ENCODE measurements at places on chromosomes 7 and 10.

- DNase-seq = no peak
Measured at GRCh38 chr10:97520978-97521761, 22.4 kb downstream of the UBTD1 start.

DNA sequence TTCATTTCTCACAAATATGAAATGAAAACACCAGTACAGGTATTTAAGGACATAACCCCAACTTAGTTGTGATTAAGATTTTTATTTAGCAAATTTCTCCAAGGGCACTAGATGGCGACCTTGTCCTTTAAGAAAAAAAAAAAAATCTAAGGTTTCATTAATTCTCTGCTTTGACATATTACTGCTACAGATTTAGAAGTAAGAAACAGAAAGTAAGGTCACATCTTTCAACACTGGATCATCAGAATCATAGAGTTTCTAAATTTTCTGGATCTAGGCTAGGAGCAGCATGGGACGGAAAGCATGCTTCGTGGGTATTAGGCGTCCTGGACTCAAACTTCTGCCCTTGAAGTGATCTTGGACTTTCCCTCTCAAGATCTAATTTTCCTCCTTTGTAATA, 85.5 kb upstream of the PRKG1 start:
- no peak for DNase-seq

DNA sequence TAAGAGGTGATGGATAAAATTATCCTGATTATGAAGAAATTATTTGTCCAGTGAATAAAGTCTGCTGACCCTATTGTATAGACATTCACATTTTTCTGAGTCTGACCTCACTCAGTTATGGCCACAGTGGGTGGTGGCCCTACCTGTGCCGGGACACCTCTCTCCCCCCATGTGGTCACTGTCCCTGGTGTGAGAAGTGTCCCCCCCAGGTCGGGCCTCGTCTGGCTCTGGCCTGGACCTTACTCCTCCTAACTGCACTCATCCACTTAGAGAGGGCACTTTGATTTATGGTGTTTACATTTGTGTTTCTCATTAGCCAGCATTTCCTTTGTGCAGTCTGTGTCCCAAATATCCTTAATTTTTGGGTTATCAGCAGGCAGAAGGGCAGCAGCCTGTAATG, 59.6 kb upstream of the ZNF32 start:
- no peak for DNase-seq

- no peak for DNase-seq
Measured at GRCh38 chr10:79022565-79023230, 46.1 kb upstream of the ZMIZ1 start.

GRCh38 chr7:143042159-143042789, 9.9 kb upstream of the OR6V1 start:
- no peak for DNase-seq

GRCh38 chr10:124566981-124567835, 105.6 kb downstream of the LHPP start:
- no peak for DNase-seq

- no peak for DNase-seq
Measured at GRCh38 chr7:91850455-91850854, 30.0 kb downstream of the MTERF1 start.

DNA sequence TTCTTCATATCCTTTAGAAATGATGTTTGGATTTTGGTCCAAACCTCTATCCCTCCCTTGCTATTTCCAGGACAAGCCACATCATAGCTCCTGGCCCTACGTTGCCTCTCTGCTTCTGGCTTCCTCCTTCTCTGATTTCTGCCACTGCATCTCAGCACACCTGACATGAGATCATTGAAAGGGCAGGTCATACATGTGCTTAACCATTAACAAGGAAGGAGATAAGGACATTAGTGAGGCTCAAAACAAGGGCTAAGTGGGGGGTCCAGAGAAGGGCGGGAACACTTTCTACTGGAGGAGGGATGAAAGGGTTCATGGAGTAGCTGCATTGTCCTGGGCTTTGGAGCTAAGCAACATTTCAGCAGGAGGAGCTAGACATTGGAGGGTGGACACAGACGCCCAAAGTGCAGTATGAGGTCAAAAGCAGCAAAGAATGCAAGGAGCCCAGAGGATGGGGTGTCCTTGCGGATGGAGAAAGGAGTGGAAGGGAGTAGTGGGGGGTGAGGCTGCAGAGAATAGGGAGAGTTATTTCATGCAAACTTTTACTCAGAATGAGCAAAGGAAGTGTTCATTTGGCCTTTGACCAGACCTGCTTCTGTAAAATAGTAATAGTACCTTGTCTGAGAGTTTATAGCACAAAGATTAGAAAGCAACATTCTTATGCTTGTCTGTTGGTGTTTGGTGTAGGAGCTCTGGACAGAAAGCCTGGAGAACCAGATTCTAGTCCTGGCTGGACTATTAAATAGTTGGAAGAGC, 102.4 kb upstream of the CREB5 start:
- DNase-seq = no peak

DNA sequence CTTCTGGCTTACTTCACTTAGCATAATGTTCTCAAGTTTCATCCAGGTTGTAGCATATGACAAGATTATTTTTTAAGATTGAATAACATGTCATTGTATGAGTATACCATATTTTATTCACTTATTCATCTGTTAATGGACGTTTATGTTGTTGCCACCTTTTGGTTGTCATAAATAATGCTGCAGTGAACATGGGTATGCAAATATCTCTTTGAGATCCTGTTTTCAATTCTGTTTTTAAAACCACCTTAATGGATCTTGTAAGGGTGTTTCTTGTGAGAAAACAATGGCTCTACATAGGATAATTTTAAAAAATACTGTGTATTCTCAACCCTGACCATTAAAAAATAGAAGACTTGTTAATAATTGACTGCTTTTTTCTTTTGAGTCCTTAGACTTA, 290.7 kb upstream of the TMEM229A start:
- no peak for DNase-seq

DNA sequence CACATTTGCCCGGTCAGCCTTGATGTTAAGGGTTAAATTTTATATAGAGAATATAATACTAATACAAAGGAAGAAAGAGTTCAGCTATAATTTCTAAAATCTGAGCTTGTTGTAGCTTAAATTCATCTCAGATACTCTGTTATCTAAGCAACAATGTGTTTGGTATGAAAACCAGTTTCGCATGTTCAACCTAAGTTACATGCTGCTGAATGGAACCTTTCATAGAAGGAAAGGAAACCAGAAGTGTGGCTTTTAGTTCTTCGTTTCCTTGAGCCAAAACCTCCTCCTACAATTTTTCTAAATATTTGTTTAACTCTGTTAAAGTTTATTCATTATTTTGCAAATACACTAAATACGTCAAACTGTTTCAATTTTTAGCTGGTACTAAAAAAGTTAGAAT, 18.5 kb downstream of the AGR2 start:
- no peak for DNase-seq

GRCh38 chr7:87426160-87426559, 49.3 kb downstream of the ABCB4 start:
- no peak for DNase-seq

DNA sequence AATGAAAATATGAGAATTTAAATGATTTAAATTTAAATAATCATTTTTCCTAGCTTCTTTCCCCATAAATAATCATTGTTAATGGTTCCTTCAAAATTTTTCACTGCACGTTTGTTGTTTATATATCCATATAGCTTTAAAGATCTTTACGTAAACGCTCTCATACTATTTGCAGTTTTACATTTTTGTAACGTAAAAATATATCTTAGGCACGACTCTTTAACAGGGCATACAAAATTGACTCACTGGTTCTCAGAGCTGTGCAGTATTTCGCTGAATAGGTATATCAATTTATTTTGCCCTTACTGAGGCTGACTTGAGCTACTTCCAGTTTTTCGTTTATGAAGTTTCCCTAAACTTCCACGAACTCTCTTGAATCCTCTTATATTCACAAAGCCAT, 105.7 kb downstream of the LRRN3 start:
- no peak for DNase-seq

DNA sequence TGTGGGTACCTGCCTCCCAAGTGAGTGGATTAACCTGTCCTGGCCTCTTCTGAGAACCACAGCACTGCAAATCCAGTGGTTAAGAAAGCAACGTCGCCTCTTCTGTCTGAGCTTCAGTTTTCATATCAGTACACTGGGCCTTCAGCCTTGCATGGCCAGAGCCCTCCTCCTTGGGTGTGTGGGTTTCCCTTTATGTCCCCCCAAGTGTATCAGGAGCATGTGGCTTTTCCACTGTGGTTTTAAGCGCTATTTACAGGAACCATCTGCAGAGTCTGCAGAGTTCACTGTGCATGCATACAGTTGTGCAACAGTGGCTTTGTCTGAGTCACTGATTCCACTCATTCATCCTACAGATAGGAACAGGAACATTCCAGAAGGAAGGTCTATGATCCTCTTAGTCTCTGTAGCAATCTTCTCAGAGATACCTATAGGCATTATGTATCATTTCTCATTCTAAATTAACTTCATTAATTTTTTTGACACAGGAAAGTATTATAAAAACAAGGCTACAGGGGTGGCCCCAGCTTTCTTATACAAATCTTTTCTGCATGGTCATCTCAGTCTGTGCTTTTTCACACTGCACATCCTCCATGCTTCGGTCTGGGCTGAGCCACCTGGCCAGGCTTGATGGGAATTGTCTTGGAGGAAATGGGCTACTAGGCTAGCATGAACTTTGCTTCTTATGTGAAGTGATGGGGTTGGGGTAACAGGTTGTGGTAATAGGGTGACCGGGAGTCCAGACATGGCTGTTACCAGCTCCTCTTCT, 17.1 kb downstream of the MBL2 start:
- peak; percentile 59 for DNase-seq

- no peak for DNase-seq
Measured at GRCh38 chr7:144747936-144748335, 87.9 kb downstream of the TPK1 start.

DNA sequence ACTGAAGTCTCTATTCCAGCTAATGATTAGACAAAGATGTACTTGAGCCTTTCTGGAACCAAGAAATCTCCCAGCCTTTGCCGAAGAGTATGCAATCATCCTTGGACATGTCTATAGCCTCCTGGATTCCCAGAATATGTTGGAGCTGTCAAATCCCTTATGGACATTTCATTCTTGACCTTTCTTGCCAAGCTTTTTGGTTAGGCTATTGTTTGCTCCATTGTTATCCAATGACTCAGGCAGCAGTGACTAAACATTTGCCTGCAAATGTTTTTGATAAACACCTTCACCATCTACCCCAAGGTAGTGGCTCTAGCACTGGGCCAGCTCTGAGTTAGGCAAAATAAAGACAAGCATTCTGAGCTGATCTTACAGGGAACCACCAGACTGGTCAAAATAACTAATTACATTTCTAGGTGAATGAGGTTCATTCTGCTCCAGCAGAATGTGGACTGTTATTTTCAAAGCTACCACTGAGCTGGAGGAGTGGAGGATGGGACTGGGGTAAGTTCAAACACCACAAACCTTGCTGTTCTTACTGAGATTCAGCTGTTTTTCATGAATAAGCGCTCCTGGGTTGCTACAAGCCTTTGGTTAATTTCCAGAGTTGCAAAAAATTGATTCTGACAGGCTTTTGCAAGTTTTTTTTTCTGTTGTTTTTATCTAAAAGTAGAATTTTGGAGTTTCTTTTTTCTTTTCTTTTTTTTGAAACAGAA, 81.0 kb downstream of the TMEM270 start:
- peak; percentile 40 for DNase-seq

- peak; percentile 67 for DNase-seq
Measured at GRCh38 chr10:123132576-123133477, 2.9 kb upstream of the HMX3 start.

DNA sequence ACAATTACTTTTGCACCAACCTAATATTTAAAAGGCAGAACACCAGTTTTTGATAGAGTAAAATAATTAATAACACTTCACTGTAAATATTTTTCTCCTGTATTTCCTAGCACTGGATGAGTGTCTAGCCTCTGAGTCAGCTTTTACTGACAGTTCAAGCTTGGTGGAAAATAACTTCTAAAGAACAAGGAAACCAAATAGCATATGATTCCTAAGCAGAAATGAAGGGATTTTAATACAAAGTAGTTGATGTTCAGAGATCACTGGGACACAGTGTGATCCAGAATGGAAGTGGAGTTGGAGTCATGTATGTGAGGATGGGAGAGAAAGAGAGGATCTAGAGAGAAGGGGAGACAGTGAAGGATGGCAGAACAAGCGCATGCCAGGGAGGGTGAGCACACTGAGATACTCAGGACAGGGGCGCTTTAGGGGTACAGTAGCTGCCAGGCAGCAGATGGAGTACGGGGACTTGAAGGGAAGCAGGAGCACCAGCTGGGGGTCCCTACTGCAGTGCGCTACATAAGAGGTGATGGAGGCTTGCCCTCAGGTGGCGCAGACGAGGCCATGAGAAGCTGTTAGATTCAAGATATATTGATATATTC, 117.9 kb upstream of the KLF6 start:
- DNase-seq = peak; percentile 58

- DNase-seq = peak; percentile 80
Measured at GRCh38 chr7:28389504-28390395, 22.6 kb upstream of the CREB5 start.

- no peak for DNase-seq
Measured at GRCh38 chr10:61153771-61154170, 209.8 kb upstream of the RHOBTB1 start.

DNA sequence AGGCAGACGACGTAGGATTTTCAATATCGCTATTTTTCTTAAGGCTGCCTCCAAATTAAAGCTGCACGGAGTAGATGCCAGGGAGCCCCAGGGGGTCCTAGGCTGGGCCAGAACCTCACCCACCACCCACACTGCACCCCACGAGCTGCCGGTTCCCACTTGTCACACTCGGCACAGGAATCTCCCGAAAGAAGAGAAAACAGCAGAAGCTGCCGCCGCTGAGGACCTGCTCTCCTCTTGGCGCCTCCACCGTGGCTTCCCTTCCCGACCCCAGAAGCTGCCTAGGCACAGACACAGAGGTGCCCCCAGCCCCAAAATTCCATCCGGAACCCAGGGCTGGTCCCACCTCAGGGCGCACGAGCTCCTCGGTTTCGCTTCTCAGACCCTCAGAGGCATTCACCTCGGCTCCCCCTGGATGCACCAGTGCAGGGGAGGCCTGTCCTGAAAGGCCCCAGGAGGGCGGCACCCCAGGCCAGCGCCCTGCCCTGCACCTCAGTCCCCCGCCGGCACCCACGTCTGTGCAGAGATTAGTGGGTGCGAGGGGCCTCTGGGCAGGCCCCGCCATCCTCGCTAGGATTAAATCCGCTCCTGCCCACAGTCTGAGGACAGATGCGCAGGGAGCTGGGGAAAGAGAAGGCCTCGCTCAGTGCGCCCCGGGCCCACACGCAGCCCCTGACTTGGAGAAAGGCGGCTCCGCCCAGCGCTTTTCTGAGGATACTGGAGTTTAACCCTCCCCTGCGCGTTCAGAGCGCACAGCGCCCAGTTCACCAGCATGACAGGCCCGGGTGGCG, 99.2 kb downstream of the PTPRN2 start:
- DNase-seq = no peak

DNA sequence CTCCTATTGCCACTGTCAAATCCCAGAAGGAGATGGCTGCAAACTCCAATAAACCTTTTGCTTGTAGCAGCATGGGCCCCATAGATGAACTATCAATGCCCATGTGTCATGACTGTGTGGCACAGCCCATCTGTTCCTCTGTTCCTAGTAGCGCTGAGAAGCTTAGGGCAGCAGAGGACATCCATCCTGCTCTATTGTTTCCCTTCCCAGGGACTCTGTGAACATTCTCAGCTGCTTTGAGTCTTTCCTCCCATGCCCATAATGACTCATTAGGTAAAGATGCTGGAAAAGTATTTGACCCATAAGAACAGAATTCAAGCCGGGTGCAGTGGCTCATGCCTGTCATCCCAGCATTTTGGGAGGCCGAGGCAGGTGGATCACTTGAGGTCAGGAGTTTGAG, 28.3 kb downstream of the STMP1 start:
- peak; percentile 48 for DNase-seq

Measured in foreskin fibroblast (primary cell).